Adrenal gland (tissue), 19 donors: ENCODE measurements at places on chromosomes 2 and 18.

- H3K4me1 ChIP-seq: peaks cover 7% of the 10 kb centered on the region
- DNase-seq: no peak
- H3K36me3 ChIP-seq: peaks cover 32% of the 10 kb centered on the region
- H3K27me3 ChIP-seq: no peaks in the 10 kb centered on the region
Observed at GRCh38 chr2:237091779-237092436, 6.2 kb downstream of the COPS8 start.

DNA sequence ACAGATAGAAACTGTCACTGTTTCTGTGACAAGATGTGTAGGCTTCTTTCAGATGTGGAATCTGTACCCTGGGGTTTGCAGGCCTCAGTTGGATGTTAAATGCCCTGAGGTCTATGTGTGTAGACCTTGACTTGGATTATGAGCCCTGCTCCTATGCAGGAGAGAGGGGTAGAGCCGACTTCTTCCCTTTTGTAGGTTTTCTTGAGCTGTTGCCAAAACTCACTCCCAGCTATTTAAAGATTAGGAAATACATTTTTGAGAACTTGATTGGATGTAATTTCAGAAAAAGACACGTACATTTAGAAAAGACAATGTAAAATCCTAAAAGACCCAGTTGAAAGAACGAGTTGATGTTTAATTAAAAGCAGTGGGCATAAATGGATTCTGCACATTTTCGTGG lies 374.8 kb downstream of the SLC4A3 start:
- H3K36me3 ChIP-seq: no peaks in the 10 kb centered on the region
- DNase-seq: no peak
- peaks cover 18% of the 10 kb centered on the region for H3K4me1 ChIP-seq
- H3K27me3 ChIP-seq: no peaks in the 10 kb centered on the region
- no peak overlapping the region for H3K27ac ChIP-seq

- no peak for DNase-seq
- H3K4me1 ChIP-seq: no peaks in the 10 kb centered on the region
- H3K27me3 ChIP-seq: no peaks in the 10 kb centered on the region
- no peaks in the 10 kb centered on the region for H3K36me3 ChIP-seq
- no peak overlapping the region for H3K4me3 ChIP-seq
Observed at GRCh38 chr2:72006188-72006736, 141.4 kb downstream of the CYP26B1 start.

GRCh38 chr2:190506666-190507065 lies 27.9 kb downstream of the NEMP2 start:
- peaks cover 18% of the 10 kb centered on the region for H3K4me1 ChIP-seq
- no peak overlapping the region for H3K4me3 ChIP-seq
- H3K36me3 ChIP-seq: peaks cover 6% of the 10 kb centered on the region
- no peak overlapping the region for H3K27ac ChIP-seq

DNA sequence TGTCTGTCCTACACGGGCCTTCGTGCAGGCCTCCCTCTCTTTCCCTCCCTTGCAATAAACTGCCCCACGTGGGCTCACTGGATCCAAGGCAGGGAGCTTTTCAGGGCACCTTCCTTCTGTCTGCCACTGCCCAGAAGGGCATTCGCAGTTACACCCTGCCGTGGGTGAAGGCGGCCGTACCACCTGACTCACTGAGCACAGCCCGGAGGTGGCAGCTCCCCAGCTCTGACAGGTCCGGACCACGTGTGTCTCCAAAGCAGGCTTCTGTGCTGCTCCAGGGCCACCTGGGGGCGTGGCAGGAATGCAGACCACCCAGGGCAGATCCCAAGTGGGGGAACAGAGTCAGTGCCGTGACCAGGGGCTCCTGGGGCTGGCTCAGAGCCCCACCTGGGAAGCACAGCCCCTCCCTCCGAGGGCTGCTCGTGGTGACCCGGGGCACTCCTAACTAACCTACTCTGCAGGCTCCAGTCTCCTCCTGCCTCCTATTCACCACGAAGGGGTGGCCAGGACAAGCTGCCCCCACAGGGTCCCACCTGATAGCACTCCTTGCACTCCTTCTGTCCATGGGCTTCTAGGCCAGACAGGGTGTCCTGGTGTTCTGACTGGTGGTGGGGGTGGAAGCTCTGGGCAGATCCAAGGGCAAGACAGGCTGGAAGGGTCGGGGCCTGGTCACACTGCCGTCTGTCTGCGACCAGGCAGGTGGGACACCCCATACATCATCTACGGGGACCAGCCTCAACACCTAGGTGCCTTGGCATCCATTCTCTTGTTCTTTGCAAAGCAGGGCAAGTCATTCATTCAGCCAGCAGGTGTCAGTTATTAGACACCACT lies 9.7 kb downstream of the SNED1 start:
- no peaks in the 10 kb centered on the region for H3K27me3 ChIP-seq
- H3K4me3 ChIP-seq: no peak overlapping the region
- H3K27ac ChIP-seq: no peak overlapping the region

GRCh38 chr2:41724465-41724864 lies 323.4 kb upstream of the PKDCC start:
- no peak for DNase-seq
- H3K4me3 ChIP-seq: no peak overlapping the region
- H3K27me3 ChIP-seq: no peaks in the 10 kb centered on the region
- H3K4me1 ChIP-seq: no peaks in the 10 kb centered on the region
- H3K27ac ChIP-seq: no peak overlapping the region
- no peaks in the 10 kb centered on the region for H3K36me3 ChIP-seq

GRCh38 chr2:66571918-66572317 lies 137.0 kb downstream of the MEIS1 start:
- no peaks in the 10 kb centered on the region for H3K36me3 ChIP-seq
- no peak for DNase-seq
- no peak overlapping the region for H3K4me3 ChIP-seq
- peaks cover 17% of the 10 kb centered on the region for H3K4me1 ChIP-seq

DNA sequence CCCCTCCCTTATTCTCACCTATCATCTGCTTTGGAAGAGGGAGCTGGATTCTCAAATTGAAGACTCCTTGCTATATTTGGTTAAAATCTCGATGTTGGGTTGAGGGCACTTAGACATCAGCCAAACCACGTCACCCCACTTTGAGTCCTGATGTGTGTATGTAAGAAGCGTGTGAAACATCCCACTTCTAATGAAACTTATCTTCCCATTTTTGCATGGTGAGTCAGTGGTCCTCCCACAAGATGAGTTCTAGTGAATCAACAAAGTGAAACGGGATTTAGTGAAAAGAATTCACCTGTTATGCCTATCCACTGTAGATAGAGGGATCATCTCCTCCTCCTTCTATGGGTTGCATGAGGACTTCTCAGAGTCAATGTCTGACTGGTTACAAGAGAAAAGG lies 51.4 kb upstream of the SPRED2 start:
- no peak overlapping the region for H3K4me3 ChIP-seq

GRCh38 chr18:10792181-10792580 lies 266.4 kb downstream of the NAPG start:
- no peak overlapping the region for H3K4me3 ChIP-seq
- DNase-seq: no peak
- H3K27ac ChIP-seq: no peak overlapping the region
- no peaks in the 10 kb centered on the region for H3K4me1 ChIP-seq
- H3K36me3 ChIP-seq: no peaks in the 10 kb centered on the region

- H3K27ac ChIP-seq: no peak overlapping the region
- DNase-seq: no peak
- H3K36me3 ChIP-seq: no peaks in the 10 kb centered on the region
Observed at GRCh38 chr2:205858881-205859441, 176.7 kb downstream of the NRP2 start.
